ENCODE measurements at places on chromosomes 12 and 14.

DNA sequence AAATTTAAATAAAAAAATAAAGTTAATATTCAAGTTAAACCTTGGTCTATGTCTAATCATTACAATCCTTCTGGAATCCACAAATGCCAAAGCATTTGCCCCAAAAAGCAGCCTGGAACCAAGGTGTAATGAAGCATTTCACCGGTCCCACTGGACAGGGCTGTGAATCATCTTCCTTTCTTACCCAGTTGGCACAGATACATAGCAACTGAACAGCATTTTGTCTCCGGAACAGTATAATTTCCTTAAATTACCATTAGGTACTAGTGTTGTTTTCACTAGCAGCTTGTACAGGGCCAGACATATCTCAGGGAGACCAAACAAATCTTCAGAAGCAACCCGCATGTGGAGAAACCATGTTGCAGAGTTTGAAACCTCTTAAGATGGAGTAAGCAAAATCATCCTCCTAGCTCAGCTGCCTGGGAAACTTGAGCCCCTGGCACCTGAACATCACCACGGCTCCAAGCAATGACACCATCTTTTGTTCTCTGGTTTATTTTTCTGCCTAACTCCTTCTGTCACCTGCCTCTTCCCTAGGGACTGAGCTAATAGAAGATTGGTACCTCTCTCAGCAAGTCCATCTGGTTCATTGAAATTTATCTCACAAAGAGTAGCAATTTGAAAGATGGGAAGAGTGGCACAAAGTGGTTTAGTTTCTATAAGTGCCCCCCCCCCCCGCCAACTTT, 17.9 kb upstream of the MDM1 start:
- no peak for DNase-seq

- no peak for DNase-seq
Observed at GRCh38 chr14:64718762-64719161, 14.5 kb downstream of the PLEKHG3 start.

- no peak for DNase-seq
Observed at GRCh38 chr14:94102768-94103482, 7.6 kb upstream of the IFI27 start.

DNA sequence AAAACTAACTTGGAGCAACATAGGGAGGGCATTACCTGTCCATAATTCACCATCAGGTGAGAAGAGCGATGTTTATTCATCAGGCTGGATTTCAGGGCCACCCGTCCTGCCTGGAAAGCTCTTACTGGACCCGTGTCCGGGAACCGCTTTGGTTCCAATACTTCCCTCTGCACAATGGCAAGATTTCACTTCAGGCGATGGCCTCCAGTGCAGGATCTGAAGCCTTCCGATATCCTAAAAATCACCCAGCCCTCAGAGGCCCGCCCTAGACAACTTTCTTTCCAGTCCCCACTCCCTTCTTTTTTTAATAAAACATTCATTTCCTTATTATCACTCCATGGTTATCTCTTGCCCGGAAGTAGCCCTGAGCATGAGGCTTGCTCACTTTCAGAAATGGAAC, 92.5 kb downstream of the BCL11B start:
- DNase-seq: no peak

All from T-helper 1 cell (primary cell).